ENCODE measurements at places on chromosomes 1 and 21.

GRCh38 chr1:245444945-245445344, 290.2 kb downstream of the KIF26B start:
- DNase-seq = no peak

GRCh38 chr21:31410499-31411131, 66.6 kb upstream of the TIAM1 start:
- DNase-seq = no peak

- DNase-seq = no peak
Measured at GRCh38 chr1:40477678-40478053, 576 bp downstream of the ZFP69 start.

GRCh38 chr1:3746389-3746829, 5.8 kb upstream of the CCDC27 start:
- DNase-seq = no peak

GRCh38 chr1:166258017-166258416, 91.2 kb upstream of the FAM78B start:
- no peak for DNase-seq
